ENCODE measurements at places on chromosomes 6 and 20. TPM values are rescaled to one million over a fixed set of nuclear protein-coding genes. Genes with fewer than 3 reads are reported as not detected.

GRCh38 chr20:34713194-34713943, 9.2 kb downstream of the TP53INP2 start:
- peak; percentile 64 for DNase-seq

The RTF2 gene
- total RNA-seq: 77.0 TPM

DNA sequence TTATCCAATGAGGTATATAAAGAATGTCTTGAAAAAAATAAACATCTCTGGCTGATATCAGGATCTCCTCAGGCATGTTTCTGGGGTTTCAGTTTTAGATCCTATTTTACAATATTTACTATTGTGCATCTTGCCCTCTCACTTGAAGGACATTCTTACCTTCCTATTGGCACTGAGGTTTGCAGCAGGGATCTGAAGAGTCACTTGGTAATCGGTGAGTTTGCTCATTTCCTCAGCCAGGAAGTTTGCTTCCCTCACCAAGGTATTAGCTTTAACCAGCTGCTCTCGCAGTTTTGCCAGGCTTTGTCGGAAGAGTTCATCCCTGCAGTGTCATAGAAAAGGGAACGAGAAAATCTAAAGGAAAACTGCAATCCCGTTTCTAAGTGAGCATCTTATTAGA, 101.9 kb upstream of the NUP153 start:
- DNase-seq: no peak

DNA sequence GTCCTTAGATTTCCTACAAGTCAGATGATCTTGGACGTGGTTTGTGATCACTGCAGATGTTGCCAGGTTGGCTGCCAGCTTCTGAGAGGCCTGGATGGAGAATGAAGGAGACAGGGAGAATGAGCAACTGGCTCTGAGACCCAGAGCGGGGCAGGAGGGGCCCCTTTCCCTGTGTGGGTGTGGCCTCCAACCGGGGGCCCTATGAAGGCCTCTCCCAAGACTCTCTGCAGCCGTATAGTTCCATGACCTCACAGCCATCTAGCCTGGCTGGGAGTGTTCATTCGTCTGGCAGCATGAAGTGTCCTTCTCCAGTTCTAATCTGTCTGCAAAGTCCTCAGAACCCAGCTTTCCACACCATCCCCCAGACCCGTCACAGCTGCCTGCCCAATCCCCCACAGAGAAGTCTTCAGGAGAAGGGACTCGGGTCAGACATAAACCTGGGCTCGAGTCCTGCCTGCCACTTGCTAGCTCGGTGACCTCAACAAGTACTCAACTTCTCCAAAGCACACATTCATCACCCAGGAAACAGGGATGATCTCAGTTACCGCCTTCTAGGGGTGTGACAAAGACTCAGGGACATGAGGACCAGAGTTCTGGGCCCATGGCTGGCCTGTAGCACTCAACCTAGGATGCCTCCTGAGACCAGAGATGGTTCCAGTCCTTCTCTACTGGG, 122.6 kb downstream of the EDN3 start:
- DNase-seq: no peak
